ENCODE measurements at places on chromosomes 16 and 17.

DNA sequence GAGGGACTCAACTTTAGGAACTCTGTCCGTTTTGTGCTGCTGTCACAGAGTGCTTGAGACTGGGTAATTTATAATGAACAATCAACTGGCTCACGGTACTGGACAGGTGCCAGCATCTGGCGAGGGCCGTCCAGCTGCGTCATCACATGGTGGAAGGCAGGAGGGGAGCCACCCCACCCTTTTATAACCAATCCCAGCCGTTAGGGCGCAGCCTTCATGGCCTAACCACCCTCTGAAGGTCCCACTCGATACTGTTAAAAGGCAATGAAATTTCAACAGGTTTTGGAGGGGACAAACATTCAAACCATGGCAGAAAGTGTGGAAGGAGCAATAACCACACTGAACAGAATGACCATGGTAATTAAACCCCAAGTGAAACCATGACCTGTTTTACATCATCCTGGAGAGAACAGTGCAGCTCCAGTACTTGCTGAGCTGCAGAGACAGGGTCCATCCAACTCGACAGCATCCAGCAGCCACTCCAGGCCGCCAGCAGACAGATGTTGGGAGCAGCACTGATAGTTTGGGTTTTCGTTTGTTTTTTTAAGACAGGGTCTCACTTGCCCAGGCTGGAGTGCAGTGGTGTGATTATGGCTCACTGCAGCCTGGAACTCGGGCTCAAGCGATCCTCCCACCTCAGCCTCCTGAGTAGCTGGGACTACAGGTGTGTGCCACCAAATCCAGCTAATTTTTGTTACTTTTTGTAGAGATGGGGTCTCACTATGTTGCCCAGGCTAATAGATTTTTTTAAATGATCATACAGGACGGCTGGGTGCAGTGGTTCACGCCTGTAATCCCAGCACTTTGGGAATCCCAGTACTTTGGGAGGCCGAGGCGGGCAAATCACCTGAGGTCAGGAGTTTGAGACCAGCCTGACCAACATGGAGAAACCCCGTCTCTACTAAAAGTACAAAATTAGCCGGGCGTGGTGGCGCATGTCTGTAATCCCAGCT, 11.0 kb downstream of the CHMP6 start:
- DNase-seq, result no peak

DNA sequence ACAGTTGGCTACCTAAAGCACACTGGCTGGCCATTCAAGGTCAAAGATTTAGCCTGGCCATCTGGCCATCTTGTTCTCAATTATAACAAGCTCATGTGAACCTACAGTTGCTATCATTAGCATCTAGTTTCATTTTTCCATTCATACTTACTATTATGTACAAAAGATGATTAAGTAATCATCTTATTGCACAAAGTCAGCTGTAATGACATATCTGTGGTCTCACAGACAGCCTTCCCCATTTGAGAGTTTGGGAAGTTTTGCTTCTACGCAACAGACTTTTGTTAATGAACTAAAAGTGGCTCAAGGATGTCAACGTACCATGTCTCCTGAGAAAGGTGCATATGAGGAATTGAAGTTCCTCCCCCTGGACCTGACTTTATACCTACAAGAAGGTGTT, 51.3 kb downstream of the HS3ST3B1 start:
- no peak for DNase-seq

DNA sequence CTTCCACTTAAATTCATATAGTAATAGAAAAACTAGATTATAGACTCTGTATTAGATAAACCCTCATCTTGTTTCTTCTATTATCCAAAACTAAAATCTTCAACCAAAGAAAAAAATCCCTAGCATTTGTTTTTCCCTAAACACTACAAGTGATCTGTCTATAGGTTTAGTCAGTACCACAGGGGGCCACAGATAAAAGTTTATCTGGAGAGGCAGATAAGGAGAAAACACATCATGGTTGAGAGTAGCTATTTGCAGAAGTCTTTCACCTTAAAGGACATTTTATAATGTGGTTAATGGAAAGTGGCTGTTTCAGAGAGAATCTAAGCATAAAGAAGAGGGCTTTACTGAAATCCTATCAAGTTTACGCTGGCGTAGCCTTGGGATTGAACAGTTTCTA, 160.1 kb downstream of the CDK5R1 start:
- DNase-seq, result no peak

- DNase-seq, result no peak
Observed at GRCh38 chr16:75502916-75503605, 7.8 kb upstream of the CHST6 start.

- no peak for DNase-seq
Observed at GRCh38 chr16:68291227-68291626, 19.5 kb downstream of the SLC7A6OS start.

DNA sequence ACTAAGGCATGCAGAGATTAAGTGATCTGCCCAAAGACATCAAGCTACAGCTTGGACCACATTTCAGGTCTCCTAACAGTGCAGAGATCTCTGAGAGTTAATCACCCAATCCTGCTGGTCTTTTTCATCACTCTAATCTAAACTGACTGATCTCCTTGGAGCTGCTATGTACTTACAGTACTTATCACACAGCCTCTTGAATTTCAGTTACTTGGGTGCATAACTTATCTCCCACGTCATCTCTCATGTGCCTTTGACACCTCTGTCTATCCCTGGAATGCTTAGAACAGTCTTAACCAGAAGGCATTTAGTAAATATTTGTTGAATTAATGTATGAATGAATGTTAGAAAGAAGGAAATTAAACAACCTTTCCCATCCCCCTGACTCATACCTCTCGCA, 139.0 kb downstream of the SNX11 start:
- DNase-seq, result peak; percentile 61

DNA sequence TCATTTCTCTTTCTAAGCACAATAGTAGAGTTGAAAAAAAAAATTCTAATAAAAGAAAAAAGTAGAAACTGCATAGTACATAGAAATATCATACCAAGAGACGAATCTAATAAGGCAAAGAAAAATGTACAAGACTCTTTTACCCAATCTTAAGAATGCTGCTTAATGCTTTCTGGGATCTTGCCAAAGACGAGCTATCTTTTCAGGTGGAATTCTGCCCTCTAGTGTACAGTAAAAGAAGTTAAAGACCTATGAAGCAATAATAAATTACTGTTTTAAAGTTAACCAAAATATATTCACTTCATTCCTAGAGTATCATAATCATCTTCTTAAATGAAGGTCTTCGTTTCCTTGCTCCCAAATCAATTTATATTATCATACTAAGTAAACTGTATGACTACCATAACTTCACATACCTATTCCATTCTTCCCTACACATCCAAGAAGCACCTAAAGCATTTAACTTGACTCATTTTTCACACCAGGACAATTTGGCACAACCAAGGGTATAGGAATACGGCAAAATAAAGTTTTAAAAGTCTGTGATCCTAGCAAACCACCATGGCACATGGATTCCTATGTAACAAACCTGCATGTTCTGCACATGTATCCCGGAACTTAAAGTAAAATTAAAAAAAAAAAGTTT, 47.7 kb downstream of the CFDP1 start:
- peak; percentile 87 for DNase-seq

GRCh38 chr16:49932434-49932833, 76.5 kb upstream of the ZNF423 start:
- no peak for DNase-seq

DNA sequence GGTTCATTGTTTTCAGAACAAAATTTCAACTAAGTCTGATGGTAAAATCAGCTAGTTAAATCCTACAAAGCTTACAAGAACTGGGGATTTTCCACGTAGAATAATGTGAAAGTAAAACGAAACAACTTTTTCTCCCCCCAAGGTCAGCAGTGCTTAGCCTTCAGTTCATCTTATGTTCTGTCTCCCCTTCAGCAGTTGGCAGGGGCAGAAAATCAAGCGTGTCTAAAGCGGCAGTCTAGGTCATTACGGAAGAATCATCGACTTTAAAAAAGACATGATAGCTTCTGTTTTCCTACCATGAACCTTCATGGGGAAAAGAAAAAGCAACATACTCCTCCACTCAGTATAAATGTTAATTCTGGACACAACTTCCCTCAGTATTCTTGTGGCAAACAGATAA, 50.7 kb downstream of the GNA13 start:
- DNase-seq, result no peak

GRCh38 chr16:10122546-10122945, 59.7 kb downstream of the GRIN2A start:
- no peak for DNase-seq

DNA sequence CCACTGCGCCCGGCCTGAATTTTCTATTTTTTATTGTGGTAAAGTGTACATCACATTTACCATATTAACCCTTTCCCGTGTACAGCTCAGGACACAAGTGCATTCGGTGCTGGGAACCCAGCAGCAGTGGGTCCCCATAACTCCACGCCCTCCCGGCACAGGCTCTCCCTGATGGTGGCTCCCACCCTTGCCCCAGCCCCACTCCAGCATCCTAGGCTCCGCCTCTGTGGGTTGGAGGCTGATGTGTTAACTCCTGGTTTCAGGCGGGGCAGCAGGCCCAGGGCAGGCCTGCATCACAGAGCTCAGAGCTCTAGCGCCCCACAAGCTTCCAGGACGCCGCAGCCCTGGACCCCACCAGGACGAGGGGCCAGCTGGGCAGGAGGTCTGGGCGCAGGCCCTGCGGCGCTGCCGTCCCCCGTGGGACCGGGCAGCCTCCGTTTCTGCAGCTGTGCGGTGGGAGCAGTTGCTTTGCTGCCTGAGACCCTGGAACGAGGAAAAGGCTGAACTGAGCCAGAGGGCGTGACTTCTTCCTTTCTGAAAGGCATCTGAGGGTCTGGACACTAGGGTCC, 19.6 kb downstream of the ZFPM1 start:
- peak; percentile 86 for DNase-seq

DNA sequence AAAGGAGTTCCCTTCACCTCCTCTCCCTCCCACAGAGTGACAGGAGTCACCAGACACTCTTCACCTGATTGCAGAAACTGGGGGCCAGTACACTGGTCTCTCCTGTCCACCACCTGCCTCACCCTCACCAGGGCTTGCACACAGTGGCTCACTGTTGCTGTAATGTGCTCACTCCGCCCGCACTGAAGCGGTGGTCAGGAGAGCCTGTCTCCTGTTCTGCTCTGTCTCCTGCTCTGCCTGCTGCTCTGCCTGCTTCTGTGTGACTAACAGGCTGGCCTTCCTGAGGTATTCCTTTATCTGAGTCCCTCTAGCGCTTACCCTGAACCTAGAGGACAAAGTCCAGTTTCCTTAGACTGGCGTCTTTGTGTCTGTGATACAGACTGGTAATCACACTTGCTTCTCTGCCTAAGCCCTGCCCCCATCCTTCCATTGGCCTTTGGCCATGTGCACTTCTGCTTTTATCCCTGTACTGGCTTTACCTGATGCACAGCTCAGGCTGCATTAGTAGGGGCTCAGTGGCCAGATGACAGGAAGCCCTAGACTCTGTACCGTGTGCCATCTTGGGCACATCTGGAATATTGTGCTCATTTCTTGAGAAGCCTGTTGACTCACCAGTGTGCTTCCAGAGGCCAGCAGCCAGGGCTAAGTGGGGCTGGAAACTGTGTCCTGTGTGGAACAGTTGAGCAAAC, 13.3 kb downstream of the PROCA1 start:
- no peak for DNase-seq

DNA sequence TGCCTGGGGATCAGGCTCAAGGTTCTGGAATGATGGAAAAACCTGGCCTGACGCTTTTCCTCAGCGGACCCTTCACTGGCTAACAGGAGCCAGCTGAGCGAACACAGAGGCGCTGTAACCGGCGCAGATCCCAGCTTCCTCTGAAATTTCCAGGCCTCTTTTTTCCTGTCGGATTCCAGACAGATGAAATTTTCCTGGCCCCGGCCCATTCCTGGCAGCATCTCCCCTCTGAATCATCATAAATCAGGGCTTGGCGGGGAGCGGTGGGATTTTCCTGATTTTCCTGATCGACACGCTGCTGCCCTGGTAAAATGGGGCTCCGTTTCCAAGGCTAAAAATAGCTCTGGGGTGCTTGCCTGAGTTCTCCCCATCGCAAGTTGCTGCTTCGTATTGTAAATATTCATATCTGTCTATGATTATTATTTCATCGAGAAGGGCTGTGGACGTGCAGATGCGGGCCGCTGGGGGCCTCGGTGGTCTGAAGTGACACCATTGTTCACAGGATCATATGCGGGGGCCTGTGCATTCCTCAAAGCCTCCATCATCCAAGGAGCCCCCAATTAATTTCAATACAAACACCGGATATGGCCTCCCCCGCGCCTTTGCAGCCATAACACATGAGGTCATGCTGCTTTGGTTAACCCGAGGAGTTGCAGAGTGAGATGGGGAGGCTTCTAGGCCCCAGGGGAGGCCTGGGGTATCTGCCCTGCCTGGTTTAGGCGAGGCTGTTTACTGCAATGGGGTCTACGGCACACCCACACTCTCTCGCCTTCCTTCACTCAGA, 45.8 kb upstream of the ETV4 start:
- peak; percentile 91 for DNase-seq

DNA sequence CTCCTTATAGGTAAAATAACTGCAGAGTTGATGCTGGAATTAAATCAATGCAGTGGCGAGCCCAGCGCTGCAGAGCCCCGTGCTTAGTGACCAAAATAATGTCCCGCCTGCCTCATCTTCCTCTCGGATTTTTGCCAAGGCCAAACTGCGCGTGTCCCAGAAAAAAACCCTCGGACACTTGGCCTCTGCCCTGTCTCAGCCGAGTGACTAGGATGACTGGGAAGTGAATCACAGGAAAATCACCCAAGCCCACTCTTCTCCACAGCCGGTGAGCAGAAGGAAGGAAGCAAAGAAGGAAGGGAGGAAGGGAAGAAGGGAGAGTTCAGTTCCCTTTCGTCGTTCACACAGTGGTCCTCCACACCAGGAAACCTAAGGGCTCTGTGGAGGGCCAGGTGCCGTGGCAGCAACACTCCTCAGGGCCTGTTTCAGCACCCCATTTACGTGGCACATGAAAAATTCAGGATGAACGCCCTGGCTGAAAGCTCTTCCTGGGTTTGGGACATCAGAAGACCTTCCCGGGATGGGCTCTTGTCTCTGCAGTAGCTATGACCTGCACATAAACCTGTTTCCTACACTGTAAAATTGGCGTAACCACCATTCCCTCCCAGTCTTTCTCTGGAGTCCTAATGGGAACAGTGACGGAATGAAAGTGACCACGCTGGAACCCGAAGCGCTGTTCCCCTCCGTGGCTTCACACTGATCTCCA, 25.4 kb upstream of the HOXB13 start:
- DNase-seq, result no peak

GRCh38 chr16:73183611-73184092, 135.7 kb upstream of the ZFHX3 start:
- peak; percentile 94 for DNase-seq

All from umbilical cord (tissue), 2 donors.